ENCODE measurements at places on chromosomes 13 and 19.

- peak; percentile 26 for DNase-seq
These were observed 427.6 kb downstream of the SPRY2 start for GRCh38 chr13:79913141-79913827.

- DNase-seq = no peak
These were observed 48.1 kb upstream of the SERPINE3 start for GRCh38 chr13:51291341-51291740.

- DNase-seq = peak; percentile 25
These were observed 76.1 kb downstream of the SIPA1L3 start for GRCh38 chr19:37983153-37983552.

DNA sequence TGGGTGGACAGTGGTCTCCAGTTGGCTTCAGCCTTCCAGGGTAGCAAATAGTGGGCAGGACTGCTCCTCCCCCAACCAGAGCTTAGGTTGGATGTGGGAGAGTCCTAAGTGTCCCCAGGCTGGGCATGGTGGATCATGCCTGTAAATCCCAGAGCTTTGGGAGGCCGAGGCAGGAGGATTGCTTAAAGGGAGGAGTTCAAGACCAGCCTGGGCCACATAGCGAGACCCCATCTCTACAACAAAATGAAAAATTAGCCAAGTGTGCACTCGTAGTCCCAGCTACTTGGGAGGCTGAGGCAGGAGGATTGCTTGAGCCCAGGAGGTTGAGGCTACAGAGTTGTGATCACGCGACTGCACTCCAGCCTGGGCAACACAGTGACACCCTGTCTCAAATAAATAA, 7.4 kb downstream of the RRAS start:
- DNase-seq = no peak

GRCh38 chr13:62309904-62310303, 894.3 kb upstream of the PCDH20 start:
- no peak for DNase-seq

GRCh38 chr19:33290956-33291622, 11.2 kb downstream of the CEBPA start:
- DNase-seq = no peak

Data from LHCN-M2 (cell line).